ENCODE measurements at places on chromosomes 4 and X. TPM values are rescaled to one million over a fixed set of nuclear protein-coding genes. Genes with fewer than 3 reads are reported as not detected.

Gene SASH3
- not detected for total RNA-seq

Gene SMIM9
- not detected for total RNA-seq

Gene CT45A5
- total RNA-seq, result 10.4 TPM

Gene DDX53
- 1.7 TPM for total RNA-seq

Gene EOLA1
- 7.4 TPM for total RNA-seq

Gene MAOB
- total RNA-seq, result 0.06 TPM

Gene ADH1C
- total RNA-seq, result not detected

Gene CENPU
- total RNA-seq, result 58.9 TPM

Gene KDR
- 0.48 TPM for total RNA-seq

Gene SSX4
- total RNA-seq, result not detected

Gene EXOC1
- 17.3 TPM for total RNA-seq

Gene SMIM10L2A
- 0.17 TPM for total RNA-seq

Gene ATOH1
- not detected for total RNA-seq

Gene SUPT20HL1
- not detected for total RNA-seq

Gene MAGEA4
- total RNA-seq, result not detected

Gene TMSB15A
- 31.4 TPM for total RNA-seq

Gene PDZD4
- total RNA-seq, result 5.7 TPM

Gene IL13RA2
- total RNA-seq, result 79.4 TPM

Gene GAGE2A
- 61.7 TPM for total RNA-seq

Gene XK
- 1.7 TPM for total RNA-seq

Data from Daoy (cell line).